ENCODE measurements at places on chromosomes 5 and 9.
A peak's percentile ranks its signal among the peaks of the same experiment; 100 is the strongest.

DNA sequence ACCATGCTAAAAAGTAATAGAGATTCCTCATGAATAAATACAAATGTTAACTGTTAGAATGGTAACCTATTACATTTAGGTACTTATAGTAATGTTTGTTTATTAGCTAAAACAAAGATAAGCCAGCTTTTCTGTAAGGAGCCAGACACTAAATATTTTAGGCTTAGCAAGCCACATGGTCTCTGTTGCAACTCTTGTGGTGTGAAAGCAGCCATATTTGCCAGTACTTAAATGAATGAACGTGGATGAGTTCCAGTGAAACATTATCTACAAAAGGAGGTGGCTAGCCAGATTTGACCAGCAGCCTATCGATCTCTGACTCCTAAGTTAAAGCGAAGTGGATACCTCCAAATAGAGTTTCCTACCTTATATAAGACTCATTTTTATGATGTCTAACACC lies 331.6 kb downstream of the CDH12 start:
- DNase-seq, result no peak

DNA sequence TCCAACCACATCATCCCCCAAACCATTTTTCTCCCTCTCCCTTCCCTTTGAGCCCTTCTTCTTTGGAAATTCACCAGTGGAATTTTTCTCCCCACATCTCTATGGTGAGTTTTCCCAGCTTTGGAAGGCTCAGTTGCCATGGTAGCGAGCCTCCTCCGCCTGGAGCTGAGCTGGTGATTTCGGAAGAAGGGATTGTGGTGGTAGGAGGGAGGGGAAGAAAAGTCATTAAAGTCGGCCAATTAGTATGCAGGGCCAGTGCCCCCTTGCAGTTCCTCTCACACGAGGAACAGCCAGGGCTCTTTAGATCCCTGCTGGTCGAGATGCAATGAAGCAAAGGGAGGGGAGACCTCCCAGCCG lies 322.0 kb downstream of the NTRK2 start:
- no peak for DNase-seq

DNA sequence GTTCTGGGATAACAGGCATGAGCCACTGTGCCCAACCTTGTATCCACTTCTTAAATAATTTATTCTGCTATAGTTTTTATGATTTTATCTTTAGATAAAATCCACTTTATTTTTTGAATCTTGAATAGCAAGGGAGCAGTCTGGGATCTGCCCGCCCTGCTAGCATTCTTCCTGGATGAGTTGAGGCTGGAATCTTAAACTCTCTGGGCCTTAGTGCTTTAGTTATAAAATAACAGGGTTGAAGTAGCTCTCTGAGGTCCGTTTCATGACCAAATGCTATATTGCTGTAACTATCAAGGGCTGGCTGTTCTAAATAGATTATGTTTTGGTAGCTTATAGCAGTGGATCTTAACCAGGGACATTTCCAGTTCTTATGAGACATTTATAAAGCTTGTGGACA lies 20.8 kb downstream of the ACER2 start:
- no peak for DNase-seq

DNA sequence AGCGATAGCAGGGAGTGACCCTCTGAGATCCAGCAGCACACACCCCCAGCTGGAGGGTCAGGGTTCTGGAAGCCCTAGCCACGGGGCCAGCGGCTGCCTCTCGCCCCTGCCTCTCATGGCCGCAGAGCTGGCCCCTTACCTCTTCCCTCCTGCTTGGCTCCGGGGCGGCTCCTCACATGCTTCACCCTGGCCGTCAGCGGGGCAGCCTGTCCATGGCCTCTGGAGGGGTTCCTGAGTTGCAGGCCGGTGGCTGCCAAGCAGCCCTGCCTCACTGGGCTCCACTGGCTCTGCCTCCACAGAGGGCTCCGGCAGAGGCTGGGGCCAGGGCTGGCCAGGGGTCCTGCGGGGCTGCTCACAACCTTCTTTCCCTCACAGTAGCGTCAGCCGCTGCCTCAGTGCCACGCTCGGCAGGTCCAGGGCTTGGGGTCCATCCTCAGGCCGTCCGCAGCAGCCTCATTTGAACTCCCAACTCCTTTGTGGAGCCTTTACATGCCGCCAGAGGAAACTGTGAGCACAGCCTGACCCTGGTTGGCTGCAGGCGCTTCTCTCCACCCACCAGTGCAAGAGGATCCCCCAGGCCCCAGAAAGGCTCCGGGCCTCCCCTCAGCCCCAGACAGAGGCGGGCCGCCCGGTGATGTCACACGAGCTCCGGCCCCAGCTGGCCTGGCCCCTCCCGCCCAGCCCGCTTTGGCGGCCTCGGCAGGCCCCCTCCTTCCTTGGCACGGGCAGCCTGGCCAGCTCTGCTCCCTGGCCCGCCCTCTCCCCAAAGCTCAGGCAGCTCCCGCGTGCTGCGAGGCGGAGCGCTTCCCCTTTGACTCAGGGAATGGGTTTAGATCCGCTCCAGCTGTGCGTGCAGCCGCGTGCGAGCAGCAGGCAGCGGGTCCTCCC lies at the start of gene ANGPTL2:
Gene ANGPTL2 (minus strand): TSS at position 460 of the 888 bp plus-strand sequence. CDS start 13,904 bp downstream, outside the sequence.
- DNase-seq, result peak; percentile 82

DNA sequence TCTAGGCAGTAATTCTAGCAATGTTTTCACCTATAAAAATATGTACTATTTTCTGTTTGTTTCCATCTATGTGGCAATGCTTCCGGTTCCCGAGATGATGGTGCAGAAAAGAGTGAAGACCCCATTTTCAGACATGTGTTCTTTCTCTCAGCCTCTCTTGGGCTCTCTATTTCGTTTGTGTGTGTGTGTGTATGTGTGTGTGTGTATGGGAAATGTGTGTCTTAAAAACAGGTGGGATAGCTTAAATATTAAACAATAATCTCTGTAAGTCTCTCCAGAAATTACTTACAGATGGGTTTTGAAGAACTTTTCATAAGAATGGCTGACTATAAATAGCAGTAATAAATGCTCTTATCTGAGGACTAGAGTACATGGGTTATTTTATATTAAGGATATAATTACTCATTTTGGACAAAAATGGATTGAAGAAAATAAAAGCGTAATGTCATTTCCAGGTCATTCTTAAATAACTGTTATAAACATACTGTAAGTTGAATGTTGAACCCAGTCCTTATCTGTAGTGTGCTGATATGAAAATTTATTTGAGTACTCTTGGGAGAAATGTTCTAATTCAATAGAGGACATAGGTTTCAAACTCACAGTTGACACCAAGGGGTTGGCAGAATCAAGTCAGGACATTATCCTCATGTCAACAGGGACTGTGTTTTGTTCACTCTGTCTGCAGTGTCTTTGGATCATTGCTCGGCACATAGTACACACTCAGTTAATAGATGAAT lies 31.1 kb downstream of the PCSK5 start:
- no peak for DNase-seq

DNA sequence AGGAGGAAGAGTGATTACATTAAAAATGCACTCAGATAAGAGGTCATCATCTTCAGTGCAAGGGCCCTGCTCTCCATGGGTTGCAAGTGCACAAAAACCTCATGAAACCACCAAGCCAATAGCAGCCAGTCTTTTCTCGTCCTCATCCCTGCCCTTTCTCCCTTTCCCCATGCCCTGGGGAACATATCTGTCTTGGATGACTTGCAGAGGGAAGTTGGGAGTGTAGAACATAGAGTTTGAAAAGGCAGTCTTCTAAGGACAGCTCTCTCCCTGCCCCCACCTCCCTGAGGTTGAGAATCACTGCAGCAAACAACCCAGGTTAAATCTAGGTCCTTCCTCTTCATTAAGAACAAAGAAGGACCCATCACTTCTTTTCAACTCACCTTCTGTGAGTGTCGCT lies 22.0 kb downstream of the DDX31 start:
- DNase-seq, result no peak

DNA sequence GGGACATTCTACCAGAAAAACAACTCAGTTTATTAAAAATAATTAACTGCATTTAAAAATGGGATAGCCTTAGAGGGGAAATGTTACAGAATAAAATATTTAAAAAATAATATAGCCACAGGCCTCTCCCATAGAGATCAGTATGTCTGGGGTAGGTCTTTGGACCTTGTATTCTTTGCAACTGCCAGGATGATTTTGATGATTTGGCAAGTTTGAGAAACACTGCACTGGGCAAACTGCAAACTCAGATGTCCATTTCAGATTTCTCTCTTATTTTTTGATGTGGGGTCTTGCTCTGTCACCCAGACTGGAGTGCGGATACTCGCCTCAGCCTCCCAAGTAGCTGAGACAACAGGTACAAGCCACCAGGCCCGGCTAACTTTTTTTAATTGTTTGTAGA lies 24.9 kb upstream of the CCNO start:
- DNase-seq, result no peak

GRCh38 chr5:74665816-74666215 lies 19.2 kb upstream of the HEXB start:
- DNase-seq, result no peak

DNA sequence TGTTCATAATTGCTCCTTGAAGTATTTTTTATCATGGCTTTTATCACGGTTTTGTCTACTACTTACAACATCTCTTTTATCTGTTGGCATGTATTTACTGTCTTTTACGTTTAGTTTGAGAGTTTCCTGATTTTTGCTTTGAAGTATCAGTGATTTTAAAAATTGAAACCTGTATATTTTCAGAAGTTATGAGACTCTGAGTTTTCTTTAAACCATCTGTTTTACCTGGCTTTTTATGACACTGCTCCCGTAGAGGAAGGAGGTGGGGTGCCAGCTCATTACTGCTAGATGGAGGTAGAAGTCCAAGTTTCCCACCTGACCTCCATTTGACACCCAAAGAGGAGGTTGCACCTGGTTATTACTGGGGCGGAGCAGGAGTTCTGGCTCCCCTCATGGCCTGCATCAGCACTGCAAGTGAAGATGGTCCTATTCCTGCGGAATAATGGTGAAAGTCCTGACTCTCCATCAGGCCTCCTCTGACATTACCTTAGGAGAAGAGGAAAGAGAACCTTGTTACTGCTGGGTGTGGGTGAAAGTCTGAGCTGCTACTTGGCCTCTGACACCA lies 10.0 kb upstream of the ZNF131 start:
- DNase-seq, result no peak

- DNase-seq, result no peak
Measured at GRCh38 chr5:142905348-142905747, 135.2 kb downstream of the ARHGAP26 start.

DNA sequence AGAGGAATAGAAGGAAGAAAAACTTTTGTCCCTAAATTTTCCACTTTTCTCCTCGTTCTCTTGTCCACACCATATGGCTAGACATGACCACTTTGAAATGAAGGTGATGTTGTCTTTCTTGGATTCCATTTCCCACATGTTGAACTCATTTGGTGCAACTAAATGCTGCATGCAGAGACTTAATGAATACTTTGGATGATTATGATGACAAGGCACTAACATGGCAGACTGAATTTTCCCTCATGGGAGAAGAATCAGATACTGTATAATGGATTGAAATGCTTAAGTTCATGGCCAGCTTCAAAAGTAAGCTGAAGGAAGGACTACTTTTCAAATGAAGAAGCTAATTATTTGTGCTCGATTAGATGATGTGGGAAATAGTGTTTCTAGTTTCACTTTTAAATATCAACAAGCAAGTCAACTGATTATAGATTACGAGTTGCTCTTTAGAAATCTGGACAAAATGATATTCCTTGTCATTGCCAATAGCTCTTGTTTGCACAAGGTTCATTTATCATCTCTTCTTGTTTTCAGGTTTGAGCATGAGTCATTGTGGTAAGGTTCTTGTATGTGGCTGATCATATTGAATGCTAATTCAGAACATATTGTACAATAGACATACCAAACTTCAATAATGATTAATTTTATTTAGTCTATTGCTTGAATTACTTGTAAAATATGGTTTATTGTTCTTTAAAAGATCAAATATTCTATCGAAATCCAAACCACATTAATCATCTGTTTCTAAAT lies 501.3 kb upstream of the FTMT start:
- DNase-seq, result no peak

DNA sequence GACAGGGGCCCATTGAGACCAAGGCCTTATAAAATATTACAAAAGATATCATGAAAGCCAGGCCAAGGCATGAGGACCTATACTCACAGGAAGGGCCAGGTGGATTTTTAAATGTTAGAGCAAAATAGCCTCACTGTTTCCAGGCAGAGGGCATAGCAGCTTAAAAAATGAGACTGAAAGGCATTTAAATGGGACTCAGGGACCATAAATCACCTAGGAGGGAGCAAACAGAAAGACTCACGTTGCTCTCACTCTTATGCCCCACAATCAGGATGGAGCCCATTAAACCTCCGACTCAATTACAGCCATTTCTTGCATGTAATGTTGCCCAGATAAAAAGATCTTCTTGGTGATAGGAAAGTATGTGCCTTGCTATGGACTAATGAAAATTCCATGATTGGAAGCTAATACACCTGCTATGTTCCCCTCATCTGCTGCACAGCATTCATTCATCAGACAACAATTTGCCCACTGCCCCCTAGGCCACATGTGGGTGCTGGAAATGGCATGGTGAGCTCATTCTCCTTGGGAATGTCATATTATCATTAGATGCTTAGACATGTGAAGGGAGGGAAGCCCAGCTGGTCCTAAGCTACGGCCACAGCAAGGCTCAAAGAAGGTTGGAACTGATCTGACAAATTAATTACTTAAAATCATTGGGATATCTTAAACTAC lies 128.6 kb upstream of the GRIA1 start:
- DNase-seq, result no peak
